RWPE1 (cell line): ENCODE measurements at places on chromosomes 3 and 15.

DNA sequence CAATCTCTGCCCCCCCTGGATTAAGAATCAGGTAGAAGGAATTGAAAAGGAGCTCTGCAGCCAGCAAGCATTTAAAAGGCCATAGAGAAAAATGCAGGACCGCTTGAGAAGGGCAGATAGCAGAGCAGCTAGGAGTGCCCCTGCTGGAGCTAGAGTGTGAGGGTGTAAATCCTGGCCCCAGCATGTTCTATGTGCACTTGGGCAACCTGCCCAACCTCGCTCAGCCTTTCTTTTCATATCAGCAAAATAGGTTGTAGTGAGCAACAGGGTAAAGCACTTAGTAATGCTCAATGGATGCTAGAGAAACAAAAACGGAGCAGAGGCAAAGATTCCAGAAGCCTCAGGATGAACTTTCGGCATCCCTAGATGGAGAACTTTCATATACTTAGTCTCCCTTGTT, 25.0 kb upstream of the THBS1 start:
- no peak for DNase-seq

DNA sequence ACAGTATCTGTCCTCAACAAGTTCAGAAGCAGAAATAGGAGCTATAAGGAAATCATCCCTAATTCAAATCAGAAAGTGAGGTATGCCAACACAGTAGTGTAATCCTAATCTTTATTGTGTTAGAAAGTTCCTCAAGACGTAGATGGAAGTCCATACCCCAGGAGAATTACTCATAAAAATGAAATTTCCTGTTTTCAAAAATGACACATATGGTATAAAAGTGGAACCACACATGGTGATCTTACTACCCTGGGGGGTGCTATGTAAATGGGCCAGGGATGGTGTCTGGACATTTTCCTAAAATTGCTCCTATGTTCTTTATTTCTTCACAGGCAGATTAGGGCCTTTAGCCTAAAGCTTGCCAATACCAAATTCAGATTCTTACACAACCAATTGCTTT, 204.1 kb downstream of the ARRDC4 start:
- peak; percentile 30 for DNase-seq

DNA sequence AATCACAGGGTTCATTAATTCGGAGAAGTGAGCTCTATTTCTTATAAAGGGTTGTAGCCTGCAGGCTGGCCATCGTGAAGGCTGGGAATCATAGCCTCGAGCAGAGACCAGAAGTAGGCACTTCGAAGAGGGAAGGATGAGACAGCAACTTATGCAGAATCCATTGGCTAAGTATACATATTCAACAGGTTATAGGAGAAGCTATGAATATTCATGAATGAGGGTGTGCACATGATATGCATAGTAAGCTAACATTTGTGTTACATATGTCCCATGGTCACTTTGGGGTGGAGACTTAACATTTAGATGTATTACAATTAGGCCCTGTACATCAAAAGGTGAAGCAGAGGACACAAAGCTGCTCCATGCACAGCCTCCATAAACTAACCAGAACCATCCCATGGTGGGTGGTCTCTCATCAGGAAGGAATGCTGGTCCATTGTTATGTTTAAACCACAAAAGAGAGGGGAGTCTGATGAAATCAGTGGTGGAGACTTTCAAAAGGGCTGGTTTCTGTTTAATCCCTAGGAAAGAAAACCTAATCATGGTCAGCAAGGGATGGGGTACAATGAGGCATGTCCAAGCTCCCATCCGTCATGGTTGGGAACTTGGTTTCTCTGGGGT, 80.8 kb upstream of the FHIT start:
- DNase-seq: no peak

DNA sequence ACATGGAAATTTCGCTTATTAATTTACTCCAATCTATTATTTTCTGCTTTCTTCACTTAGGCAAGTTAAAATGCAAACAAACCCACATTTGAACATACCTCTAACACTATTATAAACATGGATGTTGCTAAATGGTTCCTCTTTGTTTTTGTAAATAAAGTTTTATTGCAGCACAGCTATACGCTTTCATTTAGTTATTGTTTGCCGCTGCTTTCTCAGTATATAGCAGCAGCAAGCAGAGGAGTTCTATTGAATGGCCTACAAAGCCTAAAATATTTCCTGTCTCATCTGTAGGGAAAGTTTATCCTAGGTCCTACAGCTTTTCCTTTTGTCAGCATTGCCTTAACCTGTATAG, 7.9 kb upstream of the CHD2 start:
- no peak for DNase-seq

GRCh38 chr3:77321646-77322045, 281.7 kb downstream of the ROBO2 start:
- DNase-seq: no peak

DNA sequence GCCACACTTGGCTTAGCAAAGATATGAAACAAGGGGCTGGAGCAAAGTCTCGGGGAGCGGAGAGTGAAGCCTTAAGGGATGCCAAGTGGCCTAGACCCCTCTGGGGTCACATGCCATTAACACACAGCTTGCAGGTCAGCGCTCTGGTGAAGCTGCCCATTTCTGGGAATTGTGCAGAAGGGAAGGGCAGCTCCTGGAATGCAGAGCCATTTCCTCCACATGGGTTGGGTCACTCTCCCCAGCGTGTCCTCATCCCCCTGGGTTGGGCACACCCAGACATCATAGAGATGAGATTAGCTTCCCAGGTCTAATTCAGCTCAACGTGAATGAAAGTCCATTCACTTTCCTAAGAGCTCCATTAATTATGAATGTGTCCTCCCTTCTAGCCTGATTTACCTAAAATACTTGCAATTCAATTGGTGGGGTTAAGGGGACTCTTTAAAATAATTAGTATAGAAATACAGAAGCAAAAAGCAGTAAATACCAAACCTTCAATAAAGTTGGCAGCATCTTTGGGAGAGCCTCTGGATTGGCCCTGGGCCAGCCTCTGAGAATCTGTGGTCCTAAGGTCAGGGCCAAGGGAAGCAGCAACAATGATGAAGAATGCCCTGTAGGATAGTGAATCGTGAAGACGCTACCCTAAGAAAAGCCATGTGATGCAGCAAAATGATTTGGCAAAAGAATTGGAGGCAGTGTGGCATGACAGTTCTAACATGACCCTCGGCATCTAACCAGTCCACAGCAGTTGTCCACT, 17.8 kb downstream of the MRAS start:
- DNase-seq: no peak

GRCh38 chr3:10025205-10026083, 793 bp upstream of the FANCD2 start:
- DNase-seq: no peak

DNA sequence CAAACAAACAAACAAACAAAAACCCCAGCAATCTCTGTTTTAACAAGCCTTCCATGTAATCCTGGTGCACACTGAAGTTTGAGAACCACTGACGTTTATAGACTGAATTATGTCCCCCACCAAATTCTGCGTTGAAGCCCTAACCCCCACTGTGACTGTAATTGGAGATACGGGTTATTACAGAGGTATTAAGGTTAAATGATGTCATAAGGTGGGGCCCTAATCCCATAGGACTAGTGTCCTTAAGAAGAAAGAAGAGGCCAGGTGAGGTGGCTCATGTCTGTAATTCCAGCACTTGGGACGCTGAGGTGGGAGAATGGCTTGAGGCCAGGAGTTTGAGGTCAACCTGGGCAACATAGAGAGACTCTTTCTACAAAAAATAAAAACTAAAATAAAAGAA, 42.4 kb upstream of the TM4SF1 start:
- no peak for DNase-seq

DNA sequence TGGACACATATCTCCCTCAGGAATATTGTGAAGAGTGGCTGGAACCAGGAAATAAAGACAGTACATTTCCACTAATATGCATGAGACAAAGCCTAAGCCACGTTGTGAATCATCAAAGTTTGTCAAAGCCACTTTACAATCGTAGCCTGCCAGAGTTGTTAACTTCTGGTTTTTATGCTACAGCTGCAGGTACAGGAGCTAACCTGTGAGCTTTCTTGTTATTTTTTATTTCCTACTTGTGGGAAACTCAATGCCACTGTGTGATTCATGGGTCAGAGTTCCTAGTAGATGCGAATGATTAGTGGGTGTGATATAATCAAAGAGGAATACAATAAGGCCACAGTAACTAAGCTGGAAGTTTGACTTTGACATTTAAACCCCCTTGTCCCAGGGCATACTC, 44.4 kb upstream of the TEX9 start:
- no peak for DNase-seq

- DNase-seq: no peak
These were observed 12.9 kb downstream of the SSUH2 start for GRCh38 chr3:8631661-8632060.

DNA sequence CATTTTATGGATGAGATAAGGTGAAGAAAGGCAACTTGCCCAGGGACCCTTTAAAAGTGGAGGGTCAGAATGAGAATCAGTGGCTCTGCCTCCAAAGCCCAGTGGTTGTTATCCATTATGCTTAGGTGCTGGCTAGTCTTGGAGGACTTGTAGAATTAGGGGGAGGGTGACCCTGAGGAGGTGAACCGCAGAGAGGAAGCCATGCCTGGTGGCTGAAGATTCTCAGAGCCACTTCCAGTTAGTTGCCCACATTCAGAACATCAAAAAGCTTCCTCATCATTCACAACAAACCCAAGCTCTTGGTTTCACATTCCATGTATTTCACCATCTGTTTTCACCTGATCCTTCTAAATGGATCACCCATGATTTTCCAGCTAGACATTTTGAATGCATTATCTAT, 11.2 kb downstream of the EBLN2 start:
- no peak for DNase-seq

- no peak for DNase-seq
These were observed 51.1 kb downstream of the NEDD4 start for GRCh38 chr15:55942332-55942731.

GRCh38 chr3:20645340-20645739, 459.3 kb upstream of the SGO1 start:
- no peak for DNase-seq

DNA sequence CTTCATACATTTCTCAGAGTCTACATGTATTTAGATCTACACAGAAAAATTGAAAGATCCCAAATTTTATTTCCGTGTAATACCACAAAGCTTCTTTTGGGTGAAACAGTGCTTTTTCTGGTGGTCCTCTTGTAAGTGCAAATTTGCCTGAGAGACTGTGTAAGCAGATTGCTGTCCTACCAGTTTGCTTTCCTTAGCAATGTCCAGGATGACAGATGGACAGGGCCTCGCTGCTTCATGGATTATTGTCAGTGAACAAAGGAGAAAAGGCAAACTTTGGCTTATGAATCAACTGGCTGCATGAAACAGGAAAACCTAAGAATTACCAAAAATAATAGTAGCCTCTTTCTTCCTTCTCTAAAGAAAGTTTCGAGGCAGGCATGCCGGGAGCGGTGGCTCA, 82.6 kb upstream of the UBE2E1 start:
- no peak for DNase-seq

- DNase-seq: no peak
These were observed 408.3 kb downstream of the MCTP2 start for GRCh38 chr15:94639701-94640100.
